ENCODE measurements at places on chromosomes 3 and 15.

DNA sequence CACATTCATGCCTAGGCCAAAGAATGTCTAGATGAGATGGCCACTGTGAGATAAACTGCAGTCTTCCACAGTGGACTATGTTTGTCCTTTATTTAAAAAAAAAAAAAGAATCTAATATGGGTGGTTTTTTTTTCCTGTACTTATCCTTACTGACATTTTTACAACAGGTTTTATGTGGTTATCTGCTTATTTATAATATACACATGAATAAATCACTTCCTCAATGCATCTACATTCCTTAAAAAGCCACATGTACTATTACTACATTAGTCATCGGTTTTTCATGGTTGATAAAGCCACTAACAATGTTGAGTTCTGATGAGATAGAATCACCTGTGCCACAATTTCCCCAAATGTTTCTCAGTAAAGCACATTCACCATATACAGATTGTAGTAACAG lies 341.3 kb upstream of the THBS1 start:
- no peak for DNase-seq

GRCh38 chr3:195921334-195921791 lies 13.0 kb upstream of the TNK2 start:
- no peak for DNase-seq

GRCh38 chr3:144585408-144585807 lies 613.8 kb downstream of the DIPK2A start:
- DNase-seq: no peak

DNA sequence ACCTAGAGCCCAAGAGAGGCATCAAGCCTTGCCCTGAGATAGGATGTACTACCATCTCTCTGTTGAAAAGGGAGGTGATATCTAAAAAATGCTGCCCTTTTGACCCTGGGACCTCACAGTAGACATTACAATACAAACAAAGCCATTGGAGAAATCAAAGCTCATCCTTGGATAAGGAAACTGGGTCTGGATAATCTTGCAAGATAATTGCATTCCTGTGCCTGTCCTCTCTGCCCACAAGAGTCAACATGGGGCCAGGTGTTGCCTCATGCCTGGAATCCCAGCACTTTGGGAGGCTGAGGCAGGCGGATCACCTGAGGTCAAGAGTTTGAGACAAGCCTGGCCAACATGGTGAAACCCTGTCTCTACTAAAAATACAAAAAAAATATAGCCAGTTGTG lies 57.3 kb upstream of the DLG1 start:
- no peak for DNase-seq

DNA sequence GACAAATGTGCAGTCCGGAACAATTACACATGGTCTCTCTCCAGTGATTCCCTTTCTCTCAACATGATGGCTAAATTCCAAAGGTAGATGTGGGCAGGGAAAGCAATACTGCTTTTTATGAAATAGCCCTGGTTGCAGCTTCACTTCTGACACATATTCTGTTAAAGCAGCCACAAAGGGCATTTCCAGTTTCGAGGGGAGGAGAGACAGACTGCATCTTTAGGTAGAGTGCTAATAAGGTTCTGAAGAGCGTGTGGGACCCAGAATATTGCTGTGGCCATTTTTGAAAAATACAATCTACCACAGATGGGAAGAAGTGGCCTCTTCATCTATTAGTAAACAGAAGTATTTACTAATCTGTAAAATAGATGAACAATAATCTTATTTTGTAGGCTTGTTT lies 139.3 kb upstream of the PEX5L start:
- DNase-seq: no peak

DNA sequence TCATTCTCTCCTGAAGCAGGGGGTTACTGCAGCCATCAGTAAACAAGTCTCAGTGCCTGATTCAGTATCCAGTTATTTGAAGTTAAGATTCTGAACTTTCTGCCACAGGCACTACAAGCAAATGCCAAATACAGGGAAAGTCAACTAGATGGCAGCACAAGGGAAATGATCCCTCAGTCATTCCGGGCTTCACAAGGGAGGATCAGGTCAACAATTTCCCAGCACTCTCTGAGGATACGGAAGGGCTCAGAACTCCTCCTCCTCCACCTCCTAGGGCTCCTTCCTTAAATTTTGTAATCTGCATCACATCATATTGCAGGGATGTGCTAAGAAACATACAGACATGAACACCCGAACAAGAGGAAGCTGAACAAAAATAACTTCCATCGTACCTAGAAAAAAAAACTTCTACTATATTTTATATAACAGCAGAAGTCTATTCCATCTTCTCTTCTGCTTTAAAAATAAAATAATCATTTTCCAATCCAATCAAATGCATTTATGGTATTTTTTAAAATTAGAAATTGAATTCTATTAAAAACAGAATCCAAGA lies 187.1 kb downstream of the FMN1 start:
- no peak for DNase-seq

DNA sequence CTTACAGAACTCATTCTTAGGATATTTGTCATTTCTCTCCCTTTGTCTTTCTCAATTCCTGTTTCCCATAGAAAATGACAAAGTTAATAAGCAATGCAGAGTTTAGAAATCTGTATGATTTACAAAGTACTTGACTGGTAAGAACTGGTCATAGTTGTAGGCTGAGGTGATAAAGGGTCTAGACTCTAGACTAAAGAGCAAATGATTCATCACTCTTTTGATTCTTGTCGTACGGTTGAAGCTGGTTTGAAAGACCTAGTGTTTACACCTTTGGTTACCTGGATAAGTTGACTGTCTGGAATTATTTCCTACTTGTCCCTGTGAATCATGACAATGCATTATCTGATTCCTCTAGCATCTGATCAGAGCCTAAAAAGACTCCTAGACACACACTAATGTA lies 58.9 kb upstream of the TP63 start:
- DNase-seq: no peak

GRCh38 chr3:21356402-21356801 lies 394.6 kb downstream of the ZNF385D start:
- DNase-seq: no peak

DNA sequence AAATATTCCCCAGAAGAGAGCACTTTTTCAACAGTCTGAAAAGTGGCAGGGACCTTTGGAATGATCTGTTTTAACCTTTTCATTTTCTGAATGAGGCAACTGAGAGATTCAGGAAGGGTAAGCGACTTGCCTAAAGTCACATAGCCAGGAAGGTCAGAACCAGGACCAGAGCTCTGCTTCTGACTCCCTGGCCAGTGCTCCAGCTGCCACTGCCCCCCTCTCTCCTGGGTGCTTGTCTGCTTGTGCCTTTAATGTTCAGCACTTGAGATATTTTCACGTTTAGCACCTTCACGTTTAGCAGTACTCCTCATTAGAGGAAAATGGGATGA lies 68.3 kb downstream of the SMAD3 start:
- DNase-seq: no peak

DNA sequence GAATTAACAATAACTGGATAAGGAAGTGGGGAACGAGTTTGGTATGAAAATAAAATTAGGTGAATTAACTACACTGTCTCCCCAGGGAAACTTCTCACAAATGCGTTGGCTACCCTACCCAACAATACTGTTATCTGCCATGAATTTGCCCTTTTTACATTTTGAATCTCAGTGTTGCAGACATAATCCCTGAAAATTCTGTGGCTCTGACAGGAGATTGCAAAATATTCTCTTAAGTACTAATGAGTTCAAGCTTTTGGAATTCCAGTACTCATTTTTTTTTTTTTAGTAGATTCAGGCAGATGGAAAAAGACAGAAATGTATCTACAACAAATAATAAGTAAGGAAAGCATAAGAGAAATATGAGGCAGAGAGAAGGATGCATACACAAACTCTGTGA lies 332.6 kb downstream of the LSAMP start:
- no peak for DNase-seq

DNA sequence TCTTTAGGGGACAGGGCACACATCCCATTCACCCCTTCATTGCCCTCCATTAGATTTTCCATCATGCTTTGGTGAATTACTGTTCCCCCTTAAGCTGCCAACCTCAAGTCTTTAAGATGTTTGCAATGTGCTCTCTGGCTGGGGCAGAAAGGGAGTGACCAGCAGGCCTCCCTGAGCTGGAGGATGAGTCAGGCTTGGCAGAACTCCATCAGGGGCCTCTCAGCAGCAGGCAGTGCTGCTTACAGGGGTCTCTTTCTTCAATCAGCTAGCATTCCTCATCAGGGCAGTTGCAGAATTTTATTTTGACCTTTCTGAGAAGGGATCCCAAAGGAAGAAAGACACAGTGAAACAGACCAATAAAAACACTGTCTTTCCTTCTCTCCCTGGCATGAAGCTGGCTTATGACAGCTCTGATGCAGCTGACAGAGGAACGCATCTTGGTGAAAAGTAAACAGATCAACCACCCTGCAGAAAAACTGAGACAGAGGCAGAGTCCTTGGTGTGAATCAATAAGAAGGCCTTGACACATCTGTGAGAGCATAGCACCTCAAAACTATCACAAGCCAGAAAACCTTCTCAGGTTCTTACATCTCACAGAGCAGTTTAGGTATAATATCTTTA lies 88.7 kb upstream of the MRPL3 start:
- no peak for DNase-seq

DNA sequence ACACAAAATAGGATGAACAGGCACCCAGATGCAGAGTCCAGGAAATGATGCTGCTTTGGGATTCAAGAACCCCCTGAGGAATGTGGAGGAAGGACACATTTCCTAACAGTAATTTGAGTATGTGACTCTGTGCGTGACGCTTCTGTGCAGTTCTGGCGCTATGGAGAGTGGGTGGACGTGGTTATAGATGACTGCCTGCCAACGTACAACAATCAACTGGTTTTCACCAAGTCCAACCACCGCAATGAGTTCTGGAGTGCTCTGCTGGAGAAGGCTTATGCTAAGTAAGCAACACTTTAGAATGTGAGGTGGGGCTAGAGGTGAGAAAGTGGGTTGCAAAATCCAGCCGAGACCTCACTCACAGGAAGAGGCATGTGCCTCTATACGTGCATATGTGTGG lies 28.3 kb downstream of the CAPN3 start:
- no peak for DNase-seq

DNA sequence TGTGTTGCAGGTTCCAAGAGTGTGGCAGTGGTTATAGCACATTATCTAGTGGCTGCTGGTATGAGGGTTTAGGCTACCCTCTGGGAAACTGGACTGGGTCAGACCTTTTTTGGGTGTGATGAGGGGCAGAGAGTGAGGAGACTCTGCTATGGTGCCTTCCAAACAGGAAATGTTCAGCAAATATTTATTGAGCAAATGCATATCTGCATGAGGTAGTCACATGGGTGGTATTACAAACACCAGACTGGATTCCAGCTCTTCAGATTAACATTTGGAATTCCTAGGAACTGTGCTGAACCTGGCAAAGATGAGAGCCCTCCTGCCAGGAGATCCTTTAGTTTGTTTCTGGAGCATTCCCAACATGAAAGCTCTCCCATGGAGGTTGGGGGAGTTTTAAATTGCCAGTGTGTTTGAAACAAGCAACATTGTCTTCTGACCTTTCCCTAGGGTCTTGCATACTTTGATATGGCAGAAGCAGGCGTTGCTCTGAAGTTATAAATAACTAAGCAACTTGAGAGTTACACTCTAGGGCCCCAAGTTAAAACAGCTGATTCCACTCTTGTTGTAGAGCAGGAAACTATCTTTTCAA lies 341.2 kb upstream of the C2CD4B start:
- DNase-seq: no peak

- DNase-seq: no peak
Observed at GRCh38 chr15:63191895-63192618, 2.7 kb downstream of the RAB8B start.

GRCh38 chr3:131216330-131216729 lies 165.2 kb upstream of the NUDT16 start:
- no peak for DNase-seq

DNA sequence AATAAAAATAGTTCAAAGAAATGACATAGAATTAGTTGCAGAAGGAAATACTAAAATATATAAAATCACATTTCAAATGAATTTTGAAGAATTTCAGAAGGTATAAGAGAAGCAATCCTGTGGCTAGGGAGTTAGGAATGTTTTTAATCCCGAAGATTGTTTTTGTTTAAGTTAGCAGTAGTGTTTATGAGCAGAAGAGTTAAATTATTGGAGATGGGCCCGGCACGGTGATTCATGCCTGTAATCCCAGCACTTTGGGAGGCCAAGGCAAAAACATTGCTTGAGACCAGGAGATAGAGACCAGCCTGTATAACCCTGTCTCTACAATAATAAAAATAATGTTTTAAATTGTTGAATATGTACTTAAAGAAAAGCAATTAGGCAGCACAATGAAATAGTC lies 432.5 kb downstream of the MFSD1 start:
- DNase-seq: no peak

GRCh38 chr15:100308213-100308600 lies 33.6 kb downstream of the ADAMTS17 start:
- DNase-seq: no peak

GRCh38 chr15:80755885-80756284 lies 23.3 kb upstream of the CEMIP start:
- DNase-seq: no peak

Data from T-helper 2 cell (primary cell).